ENCODE measurements at places on chromosomes 6 and 20.

GRCh38 chr6:74596588-74596987, 609.3 kb downstream of the COL12A1 start:
- DNase-seq, result no peak

- no peak for DNase-seq
Measured at GRCh38 chr6:151413372-151414145, 22.2 kb upstream of the ZBTB2 start.

DNA sequence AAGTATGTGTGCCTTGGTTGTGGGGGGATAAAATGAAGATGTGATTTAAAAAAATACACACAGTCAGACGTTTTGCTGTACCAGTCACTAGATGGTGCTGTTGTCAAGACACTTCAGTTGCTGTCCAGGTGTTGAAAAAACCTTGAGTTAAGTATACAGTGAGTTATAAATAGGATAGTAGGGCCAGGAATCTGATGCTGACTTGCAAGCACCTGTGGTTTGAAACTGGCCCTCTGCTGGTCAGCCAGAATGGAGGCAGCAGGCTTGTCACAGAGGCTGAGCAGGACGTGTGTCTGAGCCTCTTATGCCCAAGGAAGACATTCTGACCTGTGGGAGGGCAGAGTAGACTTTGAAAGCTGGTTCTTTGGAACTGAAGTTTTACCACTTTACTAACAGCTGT, 27.8 kb downstream of the RNF8 start:
- DNase-seq, result peak; percentile 57

- DNase-seq, result no peak
Measured at GRCh38 chr6:136959471-136959891, 37.4 kb downstream of the SLC35D3 start.

- no peak for DNase-seq
Measured at GRCh38 chr6:28490205-28490890, 25.2 kb downstream of the GPX6 start.

DNA sequence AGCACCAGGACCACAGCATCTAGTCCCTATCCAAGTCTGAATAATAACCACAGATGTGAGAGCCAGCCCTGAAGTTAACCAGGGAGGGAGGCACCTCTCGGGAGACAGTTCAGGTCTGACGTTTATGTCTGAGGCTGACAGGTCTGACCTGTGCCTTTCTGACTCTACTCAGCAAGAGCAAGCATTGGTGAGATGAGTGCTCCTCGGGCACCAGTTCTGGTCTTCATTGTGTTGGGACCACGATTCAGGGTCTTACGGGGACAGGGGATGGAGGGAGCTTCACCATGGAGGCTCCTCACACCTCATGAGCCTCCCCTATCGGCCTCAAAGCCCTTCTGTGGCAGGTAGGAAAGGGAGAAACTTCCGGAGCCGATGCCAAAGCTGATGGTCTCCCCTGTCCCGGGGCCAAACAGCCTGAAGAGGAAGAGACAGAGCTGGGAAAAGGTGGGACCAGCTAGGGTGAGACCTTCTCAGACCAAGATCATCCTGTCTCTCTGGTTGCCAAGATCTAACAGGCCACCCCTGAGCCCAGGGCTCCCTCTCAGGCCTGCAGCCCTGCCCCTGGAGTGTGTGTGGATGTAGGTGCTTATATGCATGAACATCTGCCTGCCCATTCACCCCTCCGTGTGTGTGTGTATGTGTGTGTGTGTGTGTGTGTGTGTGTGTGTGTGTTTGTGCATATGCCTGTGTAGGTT, 170.5 kb downstream of the VEGFA start:
- no peak for DNase-seq

GRCh38 chr6:161414180-161414579, 140.3 kb upstream of the AGPAT4 start:
- no peak for DNase-seq

GRCh38 chr6:94270091-94270948, 851.0 kb upstream of the EPHA7 start:
- DNase-seq, result peak; percentile 0

GRCh38 chr6:157139054-157139708, 184.1 kb downstream of the TMEM242 start:
- no peak for DNase-seq

- DNase-seq, result no peak
Measured at GRCh38 chr20:10498200-10498599, 63.1 kb downstream of the SLX4IP start.

DNA sequence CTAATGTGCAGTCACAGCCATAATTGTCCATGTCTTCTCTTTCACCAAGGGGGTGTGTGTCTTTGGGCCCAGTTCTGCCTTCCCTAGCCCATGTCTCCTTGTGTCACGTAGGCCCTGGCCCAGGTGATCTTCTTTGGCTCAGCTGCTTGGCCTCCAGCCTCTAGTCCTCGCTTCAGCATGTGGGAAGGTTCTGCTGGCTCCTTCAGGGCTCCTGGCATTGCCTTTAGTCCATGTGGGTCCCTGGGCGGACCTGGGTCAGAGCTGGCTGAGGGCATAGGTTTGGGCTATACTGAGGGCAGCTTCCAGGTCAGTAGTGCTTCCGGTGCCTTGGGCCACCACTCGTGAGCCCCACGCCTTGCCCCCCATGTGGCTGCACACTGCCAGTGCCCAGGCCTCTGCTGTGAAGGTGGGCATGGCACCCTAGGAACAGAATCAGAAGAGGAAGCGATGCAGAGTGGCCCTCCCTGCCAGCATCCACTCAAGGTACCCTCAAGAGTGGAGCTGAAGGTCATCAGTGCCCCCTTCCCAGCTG, 12.8 kb downstream of the AARS2 start:
- no peak for DNase-seq

DNA sequence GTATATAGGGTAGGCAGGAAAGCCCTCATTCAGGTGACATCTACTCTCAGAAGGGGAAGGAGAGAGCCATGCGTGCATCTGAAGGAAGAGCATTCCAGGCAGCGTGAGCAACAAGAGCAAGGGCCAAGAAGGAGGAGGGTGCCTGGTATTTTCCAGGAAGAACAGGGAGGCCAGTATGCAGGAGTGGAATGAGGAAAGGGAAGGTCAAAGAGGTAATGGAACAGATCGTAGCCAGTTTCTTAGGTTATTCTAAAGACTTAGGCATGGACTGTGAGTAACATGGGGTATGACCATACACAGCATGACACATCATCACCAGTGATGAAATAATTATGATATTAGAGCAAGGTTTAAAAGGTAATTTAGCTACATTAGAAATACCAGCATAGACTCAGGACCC, 24.1 kb downstream of the ALDH8A1 start:
- no peak for DNase-seq

DNA sequence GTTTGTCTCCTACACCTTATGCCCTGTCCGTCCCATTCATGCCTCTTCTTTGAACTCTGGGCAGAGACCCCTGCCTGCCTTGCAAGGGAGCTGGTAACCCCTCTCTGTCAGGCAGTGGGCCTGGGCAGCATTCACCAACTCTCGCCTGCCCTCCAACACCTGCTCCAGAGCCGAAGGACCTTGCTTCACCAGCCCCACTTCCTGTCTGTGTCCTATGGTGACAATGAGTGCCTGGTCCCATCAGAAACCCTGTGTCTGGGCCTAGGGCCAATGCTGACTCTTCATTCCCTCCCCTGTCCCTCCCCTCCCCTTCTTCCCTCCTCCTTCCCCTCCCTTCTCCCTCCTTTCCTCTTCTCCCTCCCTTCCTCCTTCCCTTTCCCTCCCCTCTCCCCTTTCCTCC, 22.8 kb upstream of the PCMTD2 start:
- no peak for DNase-seq

DNA sequence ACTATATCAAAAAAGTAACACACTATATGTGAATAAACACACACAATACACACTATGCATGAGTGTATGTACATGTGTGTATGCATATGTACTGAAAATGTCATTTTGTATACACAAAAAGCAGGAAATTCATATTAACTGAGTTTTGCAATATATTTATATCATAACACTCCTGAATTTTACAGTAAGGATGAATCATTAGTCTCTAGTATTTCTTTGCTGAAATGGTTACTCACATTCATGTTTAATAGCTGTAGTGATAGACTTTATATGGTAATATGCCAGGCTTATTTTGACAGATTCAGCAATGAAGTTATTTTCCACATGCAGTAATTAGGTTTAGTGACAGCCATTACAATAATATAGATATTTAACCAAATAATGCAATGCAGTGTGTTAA, 1216.2 kb upstream of the CITED2 start:
- DNase-seq, result no peak

GRCh38 chr20:5172167-5172601, 45.4 kb downstream of the CDS2 start:
- no peak for DNase-seq

DNA sequence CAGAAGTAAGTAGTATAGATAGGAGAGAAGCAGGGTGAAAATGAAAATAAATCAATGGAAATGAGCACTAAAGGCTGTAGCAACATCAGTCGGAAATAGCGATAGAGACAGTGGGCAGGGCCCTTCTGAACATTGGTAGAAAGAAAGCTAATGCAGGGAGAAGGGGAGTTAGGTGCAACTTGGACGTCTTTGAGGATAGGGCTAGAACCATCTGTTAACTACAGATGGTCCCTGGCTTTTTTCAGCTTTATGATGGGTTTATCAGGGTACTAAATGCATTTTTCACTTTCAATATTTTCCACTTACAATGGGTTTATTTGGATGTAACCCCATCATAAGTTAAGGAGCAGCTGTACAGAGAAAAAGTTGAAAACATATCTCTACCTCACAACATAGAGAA, 72.8 kb upstream of the CNR1 start:
- no peak for DNase-seq

DNA sequence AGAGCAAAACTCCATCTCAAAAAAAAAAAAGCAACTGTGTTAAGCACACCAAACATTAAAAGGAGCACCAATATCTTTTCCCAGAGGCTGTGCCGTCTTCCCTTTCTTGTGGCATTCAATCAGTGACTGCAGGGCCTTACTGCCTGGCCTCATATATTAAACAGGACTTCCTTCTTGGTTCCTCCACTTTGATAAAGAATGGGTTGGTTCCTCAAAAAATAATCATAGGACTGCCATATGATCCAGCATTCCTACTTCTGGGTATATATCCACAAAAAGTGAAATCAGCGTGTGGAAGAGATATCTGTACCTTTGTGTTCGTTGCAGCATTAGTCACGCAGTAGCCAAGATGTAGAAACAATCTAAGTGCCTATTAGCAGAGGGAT, 40.3 kb upstream of the GFOD1 start:
- DNase-seq, result peak; percentile 15

DNA sequence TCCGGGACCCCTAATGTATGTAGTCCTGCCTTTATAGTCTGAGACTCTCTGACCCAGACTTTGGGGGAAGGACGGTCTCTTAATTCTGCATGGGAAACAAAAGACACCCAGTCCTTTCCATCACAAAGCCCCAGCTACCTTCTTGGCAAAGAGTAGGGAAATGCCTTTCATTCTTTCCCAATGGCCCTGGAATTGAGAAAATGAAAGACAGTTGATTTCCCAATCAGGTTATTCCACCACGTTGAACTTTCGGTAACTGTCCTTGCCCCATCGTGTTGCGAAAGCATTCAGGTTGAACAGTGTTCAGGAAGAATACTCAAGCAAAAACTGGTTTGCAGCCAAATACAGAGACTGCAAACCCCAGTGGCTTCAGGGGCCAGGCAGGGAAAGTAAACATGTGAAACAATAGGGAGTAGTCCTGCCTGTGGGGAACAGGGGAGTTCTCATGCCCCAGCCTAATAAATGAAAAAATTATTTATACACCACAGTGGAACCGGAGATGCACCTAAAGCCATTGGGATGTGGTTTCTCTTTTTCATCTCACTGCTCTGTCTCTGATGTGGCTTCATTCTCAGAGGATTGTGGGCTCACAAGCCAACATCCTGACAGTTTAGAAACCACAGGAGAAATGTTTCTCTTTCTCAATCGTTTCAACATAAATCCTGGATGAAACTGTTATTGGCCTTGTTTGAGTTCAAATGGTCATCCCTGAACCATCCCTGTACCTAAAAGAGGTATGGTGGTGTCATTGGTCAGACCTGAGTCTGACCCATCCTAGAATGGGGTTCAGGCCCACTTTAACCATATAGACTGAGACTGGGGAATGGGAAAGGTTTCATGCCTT, 44.2 kb upstream of the SLC9A8 start:
- DNase-seq, result peak; percentile 59

DNA sequence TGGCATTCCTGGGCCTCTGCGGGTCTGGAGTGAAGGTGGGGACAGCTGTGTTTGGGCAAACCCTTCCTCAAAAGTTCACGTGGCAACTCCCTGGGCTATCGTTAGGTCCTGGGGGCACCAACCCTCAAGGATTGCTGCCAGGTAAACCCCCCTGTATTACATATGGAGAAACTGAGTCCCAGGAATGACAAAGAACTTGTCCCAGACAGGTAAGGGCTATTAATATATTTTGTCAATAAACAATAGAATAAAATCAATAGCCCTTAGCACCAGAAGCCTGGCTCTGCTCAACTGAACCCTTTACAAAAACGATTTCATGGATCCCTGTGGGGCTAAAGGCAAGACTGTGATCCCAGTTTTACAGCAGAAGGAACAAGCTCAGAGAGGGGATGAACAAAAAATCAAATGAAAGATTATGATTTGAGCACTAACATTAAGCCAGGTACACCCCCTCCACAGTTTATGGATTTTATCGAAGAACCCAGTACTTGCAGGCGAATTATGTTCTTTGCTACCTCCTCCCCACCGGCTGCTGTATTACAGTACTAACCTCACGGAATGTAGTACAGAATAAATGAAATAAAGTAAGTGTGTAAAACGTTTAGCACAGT, 2.7 kb downstream of the ID1 start:
- no peak for DNase-seq

DNA sequence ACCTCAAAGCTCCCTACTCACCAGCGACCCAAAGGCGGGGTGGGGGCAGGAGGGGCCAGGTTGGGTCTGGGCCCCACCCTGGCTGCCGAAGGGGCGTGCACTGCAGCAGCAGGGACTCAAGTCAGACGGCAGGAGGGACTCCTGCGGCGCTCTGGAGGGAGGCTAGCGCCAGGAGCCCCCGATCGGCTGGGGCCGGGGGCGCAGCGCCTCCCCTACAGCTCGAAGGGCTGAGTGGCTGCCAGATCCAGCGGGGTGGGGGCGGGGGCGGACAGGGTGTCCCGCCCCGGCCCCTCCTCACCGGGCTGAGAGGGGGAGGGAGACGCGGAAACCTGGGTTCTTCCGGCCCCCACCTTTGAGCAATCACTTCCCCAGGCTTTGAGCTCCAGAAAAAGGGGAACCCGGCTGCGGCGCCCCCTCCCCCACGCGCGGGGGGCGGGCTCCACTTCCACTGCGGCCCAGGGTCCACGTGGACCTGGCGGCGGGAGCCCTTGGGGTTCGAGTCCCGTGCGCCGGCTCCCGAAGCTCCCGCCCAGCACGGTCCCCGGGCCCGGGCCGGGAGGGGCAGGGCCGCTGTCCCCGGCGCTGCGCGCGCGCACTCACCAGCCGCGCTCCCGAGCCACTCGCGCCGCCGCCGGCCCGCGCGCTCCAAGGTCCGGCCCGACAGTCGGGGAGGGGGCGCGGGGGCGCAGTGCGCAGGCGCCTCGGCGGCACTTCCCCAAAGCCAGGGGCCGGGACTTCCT, at the start of gene RGS19:
Gene RGS19 (minus strand): TSS at position 246 of the 740 bp plus-strand sequence. CDS start 2,632 bp downstream, outside the sequence.
- peak; percentile 97 for DNase-seq

DNA sequence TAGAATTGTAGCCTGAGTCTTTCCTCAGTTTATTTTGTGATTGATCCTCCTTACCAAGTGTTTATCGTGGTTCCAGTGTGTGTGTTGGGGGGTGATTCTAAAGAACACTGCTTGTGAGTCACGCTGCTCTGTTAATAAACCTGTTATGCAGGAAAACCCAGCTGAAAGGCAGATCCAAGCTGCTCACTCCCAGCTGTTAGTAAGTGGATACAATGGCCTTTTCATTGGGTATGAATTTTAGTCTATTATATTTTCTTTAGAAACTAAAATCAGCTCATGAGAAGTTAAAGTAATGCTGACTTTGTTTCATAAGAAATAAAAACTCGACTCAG, 12.2 kb upstream of the DSTN start:
- DNase-seq, result no peak
